ENCODE measurements at places on chromosomes 3 and 15.

- DNase-seq: no peak
These were observed 351.7 kb upstream of the THRB start for GRCh38 chr3:24846286-24846860.

GRCh38 chr3:330494-331115 is 134.0 kb downstream of the CHL1 start:
- no peak for DNase-seq

DNA sequence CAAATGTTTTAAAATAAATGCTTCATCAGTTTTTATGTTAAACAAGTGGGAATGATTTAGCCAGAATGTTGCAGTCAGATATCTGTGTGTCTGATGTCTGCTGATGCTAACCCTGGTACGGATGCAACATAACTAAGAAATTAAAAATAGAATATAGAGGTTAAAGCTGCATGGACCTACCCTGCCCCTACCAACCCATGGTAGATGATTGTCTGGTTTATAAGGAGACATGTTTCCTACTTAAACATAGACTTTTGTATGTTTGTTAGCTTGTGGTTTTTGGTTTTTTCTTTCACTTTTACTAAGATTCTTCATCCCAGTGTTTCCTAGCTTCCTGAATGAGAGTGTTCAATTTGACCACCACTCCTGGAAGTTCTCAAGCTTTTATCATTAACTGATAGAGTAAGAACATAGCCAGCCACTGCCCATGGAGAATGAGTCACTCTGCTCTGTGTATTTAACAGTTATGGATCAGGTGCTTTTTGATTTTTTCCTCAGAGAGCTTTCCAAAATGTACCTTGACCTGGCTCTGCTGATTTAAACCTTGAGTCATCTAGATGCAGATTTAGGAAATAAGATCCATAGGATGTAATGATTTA is 70.7 kb upstream of the VEPH1 start:
- no peak for DNase-seq

- peak; percentile 76 for DNase-seq
These were observed 44.6 kb downstream of the SLC12A1 start for GRCh38 chr15:48250640-48251076.

DNA sequence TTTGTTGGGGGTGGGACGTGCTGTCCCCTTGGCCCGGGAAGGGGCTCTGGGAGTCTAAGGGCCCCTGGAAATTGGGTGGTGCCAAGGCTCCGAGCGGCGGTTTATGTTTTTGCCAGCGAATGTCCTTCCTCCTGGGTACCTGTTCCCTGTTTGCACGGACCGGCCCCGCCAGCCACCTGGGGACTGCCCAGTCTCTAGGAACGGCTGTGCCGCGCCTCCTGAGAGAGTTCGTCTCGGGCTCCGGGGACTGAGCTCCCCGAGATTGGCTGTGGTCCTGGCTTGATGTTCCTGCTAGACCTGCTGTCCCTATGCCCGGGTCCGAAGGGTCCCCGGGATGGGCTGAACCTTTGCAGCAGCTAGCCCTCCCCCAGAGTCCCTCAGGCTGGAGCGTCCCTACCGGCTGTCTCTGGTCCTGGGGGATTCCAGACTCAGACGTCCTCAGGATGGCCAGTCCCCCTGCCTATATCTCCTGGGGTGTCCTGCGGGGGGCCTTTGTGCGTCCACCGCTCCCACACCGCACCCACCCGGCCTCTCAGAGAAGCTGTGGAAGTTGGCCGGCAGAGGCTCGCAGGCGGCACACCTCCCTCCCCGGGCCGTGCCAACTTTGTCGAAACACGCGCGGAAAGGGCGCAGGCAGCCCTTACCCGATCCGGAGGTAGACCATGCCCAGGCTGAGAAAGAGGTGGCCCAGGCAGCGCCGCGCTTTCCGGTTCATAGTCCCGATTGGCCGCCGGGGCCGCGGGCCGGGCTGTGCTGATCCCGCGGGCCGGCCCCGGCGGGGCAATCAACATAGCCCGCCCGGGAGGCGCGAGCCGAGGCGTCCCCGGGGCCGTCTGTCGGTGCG is 547 bp downstream of the WNT7A start:
- DNase-seq: no peak

DNA sequence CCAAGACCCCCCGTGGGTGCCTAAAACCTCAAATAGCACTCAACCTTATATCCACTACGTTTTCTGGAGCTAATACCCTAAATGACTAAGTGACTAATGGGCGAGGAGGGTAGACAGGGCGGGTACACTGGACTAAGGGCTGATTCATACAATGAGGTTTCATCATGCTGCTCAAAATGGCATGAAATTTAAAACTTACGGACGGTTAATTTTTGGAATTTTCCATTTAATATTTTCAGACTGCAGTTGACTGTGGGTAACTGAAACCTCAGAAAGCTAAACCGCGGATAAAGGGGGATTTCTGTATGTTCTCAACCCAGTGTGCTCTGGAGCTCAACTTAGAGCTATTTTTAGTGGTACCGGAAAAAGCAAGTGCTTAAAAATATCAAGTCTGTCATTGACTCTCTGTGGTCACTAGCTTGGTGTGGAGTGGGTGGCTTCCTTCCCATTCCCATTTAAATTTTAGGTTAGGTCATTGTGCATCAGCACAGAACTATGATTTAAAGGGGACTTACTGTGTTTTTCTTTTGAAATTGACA is 72.9 kb downstream of the LRRC28 start:
- peak; percentile 78 for DNase-seq

DNA sequence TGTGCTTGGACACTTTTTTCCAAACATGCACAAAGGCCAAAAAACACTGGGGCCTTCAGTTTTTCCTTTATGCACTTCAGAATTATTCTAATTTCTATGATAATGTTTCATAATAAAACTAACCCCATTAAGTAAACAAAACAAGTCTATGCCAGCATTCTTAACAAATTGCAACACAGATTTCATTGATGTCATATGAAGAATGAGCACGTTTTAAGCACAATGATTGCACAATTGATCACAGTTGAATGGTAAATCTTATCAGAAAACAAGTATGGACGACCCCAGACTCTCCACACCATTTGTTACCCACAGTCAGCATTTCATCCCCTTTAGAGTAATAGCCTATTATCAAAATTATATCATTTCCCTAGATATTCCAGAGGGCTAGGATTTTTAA is 46.7 kb upstream of the PROK2 start:
- peak; percentile 58 for DNase-seq

- DNase-seq: no peak
These were observed 65.5 kb downstream of the BBX start for GRCh38 chr3:107588217-107588616.

DNA sequence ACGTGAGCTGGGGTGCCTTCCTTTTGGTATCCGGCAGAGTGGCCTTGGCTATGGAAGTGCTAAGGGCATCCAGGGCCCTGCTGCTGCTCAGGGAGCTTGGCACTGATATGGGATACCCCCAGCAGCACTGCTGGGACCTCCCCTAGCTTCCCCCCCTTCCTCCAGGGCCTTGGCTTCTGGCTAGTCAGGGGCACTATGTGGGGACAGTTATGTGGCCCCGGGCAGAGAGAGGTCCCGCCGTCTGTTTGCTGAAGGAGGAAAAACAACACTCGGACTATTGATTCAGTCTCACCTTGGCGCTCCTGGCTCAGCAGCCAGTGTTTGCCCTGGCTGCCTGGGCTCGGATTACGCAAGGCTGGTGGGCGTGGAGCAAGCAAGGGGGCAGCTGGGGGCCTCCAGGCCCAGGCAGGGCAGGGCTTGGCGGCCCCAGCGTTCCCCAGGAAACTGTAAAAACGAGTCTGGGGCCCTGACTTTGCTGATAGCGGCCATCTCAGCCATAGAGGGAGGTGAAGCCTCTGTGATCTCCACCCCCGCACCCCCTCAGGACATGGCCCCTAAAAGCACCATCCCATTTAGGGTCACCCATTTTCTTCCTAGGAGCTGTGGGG is 5.7 kb downstream of the FURIN start:
- DNase-seq: no peak

- DNase-seq: peak; percentile 64
These were observed 154.1 kb downstream of the TJP1 start for GRCh38 chr15:29668120-29668602.
